ENCODE measurements at places on chromosomes 3 and 15.

- DNase-seq: no peak
Measured at GRCh38 chr15:62248277-62248984, 83.3 kb upstream of the C2CD4B start.

- no peak for DNase-seq
Measured at GRCh38 chr3:111769992-111770352, 89.1 kb upstream of the PHLDB2 start.

DNA sequence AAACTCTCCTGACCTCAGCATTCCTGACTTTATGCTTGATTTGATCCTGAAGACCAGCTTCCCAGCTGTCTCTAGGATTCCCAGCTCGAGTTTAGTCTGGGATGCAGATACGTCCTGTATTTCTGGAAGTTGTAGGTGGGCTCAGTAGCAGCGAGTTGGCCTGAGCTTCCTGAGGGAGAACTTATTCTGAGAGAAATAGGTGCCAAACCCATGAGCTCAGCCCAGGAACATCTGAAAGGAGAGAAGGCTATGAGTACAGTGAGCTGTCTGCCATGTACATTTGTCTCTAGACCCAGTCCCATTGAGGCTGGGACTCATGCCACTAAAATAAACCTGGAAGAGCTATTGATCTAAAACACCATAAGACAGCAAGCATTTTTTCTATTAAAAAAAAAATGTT lies 36.6 kb upstream of the SLC9A9 start:
- no peak for DNase-seq

DNA sequence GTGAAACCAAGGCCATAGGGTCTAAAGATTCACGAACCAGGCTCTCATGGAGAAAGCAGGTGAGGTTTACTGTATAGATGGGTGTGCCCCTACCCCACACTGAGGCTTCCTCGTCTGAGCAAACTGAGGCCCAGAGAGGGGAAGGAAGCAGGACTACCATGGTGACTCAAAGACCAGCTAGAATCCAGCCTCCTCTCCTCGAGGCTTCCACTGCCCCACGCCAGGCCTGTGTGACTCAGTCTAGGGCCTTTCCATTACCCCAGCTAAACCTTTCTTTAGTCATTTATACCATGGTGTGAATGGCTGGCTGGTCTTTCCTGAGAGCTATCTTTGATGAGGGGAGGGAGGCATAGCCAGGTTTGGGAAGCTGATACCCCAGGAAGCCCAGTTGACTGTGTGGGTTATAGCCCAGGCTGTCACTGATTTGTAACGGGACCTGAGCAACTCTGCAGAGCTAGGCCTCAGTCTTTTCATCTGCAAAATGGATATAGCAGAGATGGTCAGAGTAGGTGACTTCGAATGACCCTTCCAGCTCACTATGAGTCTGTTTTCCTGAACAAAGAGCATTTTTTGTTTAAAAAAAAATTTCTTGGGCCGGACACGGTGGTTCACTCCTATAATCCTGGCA lies 3.0 kb upstream of the RHO start:
- DNase-seq: no peak

DNA sequence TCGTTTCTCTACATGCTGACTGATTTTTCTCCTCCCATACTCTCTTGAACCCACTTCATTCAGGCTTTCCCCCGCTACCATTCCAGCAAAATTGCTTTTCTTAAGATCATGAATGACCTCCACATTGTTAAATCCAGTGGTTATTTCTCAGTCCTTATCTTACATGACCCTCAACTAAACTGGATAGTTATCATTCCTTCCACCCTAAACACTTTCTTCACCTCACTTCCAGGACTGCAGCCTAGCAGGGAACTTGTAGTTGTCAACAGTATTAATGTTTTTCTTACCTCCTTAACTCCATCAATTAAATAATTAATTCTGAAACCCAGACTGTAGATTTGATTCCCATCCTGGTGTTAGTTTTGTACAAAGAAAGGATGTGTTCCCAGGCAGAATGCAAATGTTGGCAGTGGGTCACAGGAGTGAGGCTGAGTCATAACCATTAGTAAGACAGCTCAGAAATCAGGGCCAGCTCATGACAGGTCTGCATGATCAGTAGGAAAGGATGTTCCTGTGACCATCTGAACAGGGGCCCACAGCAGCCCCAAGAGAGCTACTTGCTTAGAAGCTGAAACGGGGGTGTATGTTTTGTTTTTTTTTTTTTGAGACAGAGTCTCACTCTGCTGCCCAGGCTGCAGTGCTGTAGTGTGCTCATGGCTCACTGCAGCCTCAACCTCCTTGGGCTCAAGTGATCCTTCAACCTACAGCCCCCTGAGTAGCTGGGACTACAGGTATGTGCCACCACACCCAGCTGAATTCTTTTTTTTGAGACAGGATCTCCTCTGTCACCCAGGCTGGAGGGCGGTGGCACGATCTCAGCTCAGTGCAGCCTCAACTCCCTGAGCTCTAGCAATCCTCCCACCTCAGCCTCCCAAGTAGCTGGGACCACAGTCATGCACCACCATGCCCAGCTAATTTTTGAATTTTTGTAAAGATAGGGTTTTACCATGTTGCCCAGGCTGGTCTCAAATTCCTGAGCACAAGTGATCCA lies 9.1 kb downstream of the BCL2L10 start:
- DNase-seq: no peak

GRCh38 chr3:184771301-184772127 lies 40.5 kb upstream of the VPS8 start:
- DNase-seq: no peak

DNA sequence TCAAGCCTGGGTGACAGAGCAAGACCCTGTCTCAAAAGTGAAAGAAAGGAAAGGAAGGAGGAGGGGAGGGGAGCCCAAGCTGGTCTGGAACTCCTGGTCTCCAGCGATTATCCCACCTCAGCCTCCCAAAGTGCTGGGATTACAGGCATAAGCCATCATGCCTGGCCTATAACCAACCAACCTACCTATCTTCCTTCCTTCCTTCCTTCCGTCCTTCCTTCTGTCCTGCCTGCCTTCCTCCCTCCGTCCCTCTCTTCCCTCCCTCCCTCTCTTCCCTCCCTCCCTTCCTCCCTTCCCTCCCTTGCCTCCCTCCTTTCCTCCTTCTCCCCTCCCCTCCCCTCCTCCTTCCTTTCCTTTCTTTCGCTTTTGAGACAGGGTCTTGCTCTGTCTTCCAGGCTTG lies 56.7 kb upstream of the HACD2 start:
- no peak for DNase-seq

GRCh38 chr15:30921781-30922479 lies 18.2 kb downstream of the FAN1 start:
- DNase-seq: no peak

GRCh38 chr3:146491303-146491702 lies 21.9 kb upstream of the PLSCR2 start:
- no peak for DNase-seq

- peak; percentile 31 for DNase-seq
Measured at GRCh38 chr15:52021128-52021671, 2.2 kb downstream of the MAPK6 start.

DNA sequence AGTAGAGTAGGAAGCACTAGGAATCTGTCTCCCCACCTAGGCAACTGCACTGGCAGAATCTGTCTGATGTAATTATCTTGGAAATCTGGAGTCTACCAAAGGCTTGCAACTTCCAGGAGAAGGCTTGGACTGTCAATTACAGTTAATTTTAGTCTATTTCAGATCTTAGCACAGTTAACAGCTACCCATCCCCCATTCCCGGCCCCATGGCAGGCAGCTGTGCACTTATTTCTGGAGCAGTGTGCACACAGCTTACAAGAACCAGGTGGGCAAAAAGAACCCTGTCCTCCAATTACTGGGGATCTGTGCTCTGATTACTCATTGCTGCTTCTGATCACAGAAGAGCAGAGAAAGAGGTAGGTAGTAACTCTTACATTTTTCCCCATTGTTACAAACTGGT lies 12.3 kb upstream of the CDAN1 start:
- no peak for DNase-seq

- no peak for DNase-seq
Measured at GRCh38 chr3:49867871-49868321, 1.8 kb downstream of the CAMKV start.

Measured in stimulated activated CD4-positive, alpha-beta T cell treated with anti-CD3 and anti-CD28 coated beads, Interleukin-1b, Interleukin-23, amount 100 ng/mL, for 1 hour (primary cell).